ENCODE measurements at places on chromosomes 16 and 17. TPM values are rescaled to one million over a fixed set of nuclear protein-coding genes. Genes with fewer than 3 reads are reported as not detected.

The HBZ gene
- total RNA-seq = not detected

The PRSS27 gene
- 0.22 TPM for total RNA-seq

The CPNE7 gene
- total RNA-seq = 9.3 TPM

The MYH2 gene
- not detected for total RNA-seq

The BAIAP3 gene
- 0.53 TPM for total RNA-seq

The NATD1 gene
- 3.2 TPM for total RNA-seq

The KRTAP4-6 gene
- not detected for total RNA-seq

The ATP2A3 gene
- total RNA-seq = 1.3 TPM

The TEX14 gene
- total RNA-seq = under 0.01 TPM

The OR1A1 gene
- total RNA-seq = not detected

The ZKSCAN2 gene
- total RNA-seq = 7.0 TPM

The KPNA2 gene
- total RNA-seq = 257 TPM

The CDH5 gene
- total RNA-seq = 787 TPM

The ARL5C gene
- not detected for total RNA-seq

The LPO gene
- total RNA-seq = not detected

The E4F1 gene
- 21.0 TPM for total RNA-seq

The C17orf50 gene
- total RNA-seq = not detected

The EME1 gene
- total RNA-seq = 4.7 TPM

The AXIN2 gene
- 4.5 TPM for total RNA-seq

The ABI3 gene
- 45.7 TPM for total RNA-seq

The EFNB3 gene
- total RNA-seq = 0.53 TPM

The ZNF287 gene
- total RNA-seq = 3.5 TPM

The NLRC3 gene
- total RNA-seq = 2.7 TPM

The ZP2 gene
- total RNA-seq = not detected

The GSDMA gene
- total RNA-seq = not detected

The KRT33B gene
- total RNA-seq = not detected

The ACSM2A gene
- total RNA-seq = under 0.01 TPM

The P2RX1 gene
- total RNA-seq = not detected

The MYLK3 gene
- under 0.01 TPM for total RNA-seq

The PRDM7 gene
- not detected for total RNA-seq

The TMEM132E gene
- not detected for total RNA-seq

The P4HB gene
- 824 TPM for total RNA-seq

The RNF227 gene
- total RNA-seq = 0.80 TPM

The KRTAP9-4 gene
- total RNA-seq = not detected

The CPHXL2 gene
- total RNA-seq = not detected

The NEURL4 gene
- 17.3 TPM for total RNA-seq

The ZNF750 gene
- total RNA-seq = 0.13 TPM

The ASGR1 gene
- 9.7 TPM for total RNA-seq

The GCGR gene
- total RNA-seq = not detected

All from thoracic aorta endothelial cell (primary cell).